ENCODE measurements at places on chromosomes 6 and 20.

GRCh38 chr20:37921341-37921929 is 18.5 kb downstream of the VSTM2L start:
- no peak for DNase-seq

- DNase-seq: no peak
These were observed 16.0 kb downstream of the DIDO1 start for GRCh38 chr20:62910217-62910766.

- no peak for DNase-seq
These were observed 100.1 kb upstream of the ADTRP start for GRCh38 chr6:11878735-11879134.

- DNase-seq: no peak
These were observed 10.7 kb downstream of the DLL1 start for GRCh38 chr6:170279977-170280688.

GRCh38 chr6:121571455-121571854 is 136.0 kb downstream of the GJA1 start:
- DNase-seq: no peak

- DNase-seq: no peak
These were observed 114.1 kb downstream of the KIF16B start for GRCh38 chr20:16459019-16459700.
